Adrenal gland (tissue), 19 donors: ENCODE measurements at places on chromosomes 1 and 21. TPM values are rescaled to one million over a fixed set of nuclear protein-coding genes. Genes with fewer than 3 reads are reported as not detected.

DNA sequence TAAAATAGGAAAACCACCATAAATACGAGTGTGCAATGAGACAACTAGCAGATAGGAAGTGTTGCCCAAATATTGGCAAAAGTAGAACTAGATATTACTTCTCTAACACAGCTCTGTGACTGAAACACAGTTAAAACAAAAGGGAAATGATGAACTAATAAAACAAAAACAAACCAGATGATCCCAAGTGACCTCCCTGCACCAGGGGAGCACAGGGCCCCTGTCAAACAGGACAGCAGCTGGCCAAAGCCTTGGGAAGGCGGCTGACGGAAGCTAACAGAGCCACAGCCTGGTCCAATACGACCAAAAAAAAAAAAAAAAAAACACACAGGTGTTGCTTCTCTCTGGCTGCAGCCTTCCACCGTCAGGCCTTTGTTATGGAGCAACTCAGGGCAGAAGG, 17.8 kb downstream of the ZBTB17 start:
- no peaks in the 10 kb centered on the region for H3K36me3 ChIP-seq
- peaks cover 55% of the 10 kb centered on the region for H3K4me1 ChIP-seq
- DNase-seq, result no peak
- H3K27ac ChIP-seq, result no peak overlapping the region

GRCh38 chr1:160460683-160461287, 60.4 kb downstream of the VANGL2 start:
- no peaks in the 10 kb centered on the region for H3K27me3 ChIP-seq
- H3K4me3 ChIP-seq, result no peak overlapping the region
- H3K4me1 ChIP-seq, result no peaks in the 10 kb centered on the region
- no peak overlapping the region for H3K27ac ChIP-seq
- DNase-seq, result no peak

TFF1 gene
- total RNA-seq, result not detected

DNA sequence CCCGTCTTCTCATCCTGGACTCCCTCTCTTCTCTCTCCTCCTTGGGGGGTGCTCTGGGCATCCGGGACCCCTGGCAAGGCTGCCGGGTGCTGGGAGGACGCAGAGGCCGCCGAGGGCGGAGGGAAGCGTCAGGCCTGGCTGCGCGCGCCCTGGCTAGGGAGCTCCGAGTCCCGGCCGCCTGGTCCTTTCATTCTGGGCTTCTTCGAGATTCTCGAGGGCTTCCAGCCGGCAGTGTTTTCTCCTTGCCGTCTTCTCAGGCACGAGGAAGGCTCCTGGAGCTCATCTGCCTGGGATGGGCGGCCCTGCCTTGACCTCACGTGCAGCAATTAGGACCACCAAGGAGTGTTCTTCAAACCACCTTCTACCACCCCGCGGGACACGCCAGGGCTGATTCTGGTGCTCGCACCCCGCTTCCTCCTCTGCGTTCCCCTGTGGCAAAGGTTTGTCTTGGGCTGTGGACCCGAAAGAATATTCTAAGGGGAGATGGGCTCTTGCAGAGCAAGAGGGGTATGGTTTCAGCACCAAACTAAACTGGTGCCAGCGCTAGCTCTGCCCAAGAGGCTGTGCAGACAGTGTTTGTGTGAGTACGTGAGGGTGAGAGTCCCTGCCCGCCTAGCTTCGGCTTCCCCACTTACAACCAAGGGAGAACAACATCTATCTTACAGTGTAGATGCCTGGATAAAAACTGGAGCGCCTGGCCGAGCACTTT, 36.5 kb downstream of the PIK3CD start:
- no peak for DNase-seq
- H3K27me3 ChIP-seq, result no peaks in the 10 kb centered on the region
- no peaks in the 10 kb centered on the region for H3K36me3 ChIP-seq
- H3K4me1 ChIP-seq, result peaks cover 34% of the 10 kb centered on the region
- no peak overlapping the region for H3K4me3 ChIP-seq

SRP9 gene
- 294 TPM for total RNA-seq
